ENCODE measurements at places on chromosomes 11 and 22.

DNA sequence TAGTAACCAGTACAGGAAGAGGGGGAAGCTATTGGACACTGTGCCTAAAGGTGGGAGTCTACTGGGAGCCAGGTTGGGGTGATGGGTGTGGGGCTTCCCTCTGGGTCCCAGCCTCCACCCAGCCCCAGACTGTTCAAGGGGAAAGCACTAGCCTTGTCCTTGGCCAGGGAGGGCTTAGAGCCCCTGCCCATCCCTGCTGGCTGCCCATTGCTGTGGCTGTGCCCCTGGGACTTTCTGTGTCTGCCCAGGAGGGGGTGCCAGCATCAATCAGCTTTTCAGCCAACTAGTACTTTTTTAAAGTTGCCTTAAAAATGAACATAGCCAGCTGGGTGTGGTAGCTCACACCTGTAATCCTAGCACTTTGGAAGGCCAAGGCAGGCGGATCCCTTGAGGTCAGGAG is 19.9 kb downstream of the INCENP start:
- DNase-seq, result no peak

GRCh38 chr22:49026494-49027367 is 800.9 kb downstream of the BRD1 start:
- DNase-seq, result no peak

DNA sequence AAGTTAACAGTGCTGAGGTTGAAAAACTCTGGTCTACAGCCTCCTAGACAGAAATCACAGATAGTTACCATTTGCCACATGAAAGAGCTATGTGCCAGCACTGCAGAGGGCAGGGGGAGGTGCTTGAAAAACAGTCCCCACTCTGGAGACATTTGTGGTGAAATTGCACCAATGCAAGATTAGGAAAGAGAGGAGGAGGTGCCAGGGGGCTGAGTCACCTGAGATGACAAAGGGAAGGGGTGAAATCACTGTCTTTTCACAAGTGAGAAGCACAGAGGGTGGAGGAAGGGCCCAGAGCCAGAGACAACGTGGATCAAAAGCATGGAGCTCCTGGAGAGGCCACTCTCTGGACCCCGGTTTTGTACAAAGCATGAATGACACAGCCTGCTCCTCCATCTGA is 196.3 kb downstream of the BUD13 start:
- DNase-seq, result peak; percentile 46

- no peak for DNase-seq
Observed at GRCh38 chr22:39028281-39028680, 7.4 kb downstream of the APOBEC3D start.

- DNase-seq, result no peak
Observed at GRCh38 chr11:68216171-68216938, 3.3 kb upstream of the KMT5B start.

Data from HS-5 (cell line).